ENCODE measurements at places on chromosomes 1 and 21.

- DNase-seq: peak; percentile 54
These were observed 907.6 kb upstream of the ADGRL2 start for GRCh38 chr1:80893115-80893514.

- DNase-seq: no peak
These were observed 247.2 kb upstream of the ADGRL2 start for GRCh38 chr1:81553503-81553902.

GRCh38 chr1:184514447-184514846 is 127.6 kb downstream of the C1orf21 start:
- peak; percentile 40 for DNase-seq

DNA sequence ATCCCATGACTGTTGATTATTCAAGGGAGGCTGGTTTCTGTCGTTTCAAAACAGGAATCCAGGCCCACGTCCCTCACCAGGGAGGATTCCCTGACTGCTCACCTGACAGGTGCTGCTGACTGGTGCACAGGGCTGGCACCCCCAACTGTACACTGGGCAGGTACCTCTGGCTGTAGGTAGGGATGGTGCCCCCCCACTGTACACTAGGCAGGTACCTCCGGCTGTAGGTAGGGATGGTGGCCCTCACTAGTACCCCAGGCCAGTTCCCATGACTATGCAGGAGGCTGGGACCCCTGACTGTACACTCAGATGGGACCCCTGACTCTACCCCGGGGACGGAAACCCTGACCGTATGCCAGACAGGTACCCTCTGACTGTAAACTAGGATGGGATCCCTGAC is 33.6 kb upstream of the PDE9A start:
- no peak for DNase-seq

- no peak for DNase-seq
These were observed 52.8 kb upstream of the ADGRL4 start for GRCh38 chr1:79059341-79059740.

DNA sequence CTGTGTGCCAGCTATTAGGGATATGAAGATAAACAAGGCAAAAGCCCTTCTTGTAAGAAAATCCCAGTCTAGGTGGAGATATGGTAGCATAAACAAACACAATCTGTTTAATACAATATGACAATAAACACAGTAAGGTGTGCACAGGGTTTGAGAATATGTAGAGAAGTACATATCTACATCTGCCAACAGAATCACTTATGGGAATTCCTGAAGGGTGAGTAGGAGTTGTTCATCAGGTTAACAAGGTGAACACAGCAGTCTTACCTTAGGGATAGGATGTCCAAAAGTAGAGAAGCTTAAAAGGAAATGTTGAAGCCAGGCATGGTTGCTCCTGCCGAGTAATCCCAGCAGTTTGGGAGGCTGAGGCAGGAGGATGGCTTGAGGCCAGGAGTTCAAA is 57.7 kb upstream of the LRRC7 start:
- DNase-seq: no peak

DNA sequence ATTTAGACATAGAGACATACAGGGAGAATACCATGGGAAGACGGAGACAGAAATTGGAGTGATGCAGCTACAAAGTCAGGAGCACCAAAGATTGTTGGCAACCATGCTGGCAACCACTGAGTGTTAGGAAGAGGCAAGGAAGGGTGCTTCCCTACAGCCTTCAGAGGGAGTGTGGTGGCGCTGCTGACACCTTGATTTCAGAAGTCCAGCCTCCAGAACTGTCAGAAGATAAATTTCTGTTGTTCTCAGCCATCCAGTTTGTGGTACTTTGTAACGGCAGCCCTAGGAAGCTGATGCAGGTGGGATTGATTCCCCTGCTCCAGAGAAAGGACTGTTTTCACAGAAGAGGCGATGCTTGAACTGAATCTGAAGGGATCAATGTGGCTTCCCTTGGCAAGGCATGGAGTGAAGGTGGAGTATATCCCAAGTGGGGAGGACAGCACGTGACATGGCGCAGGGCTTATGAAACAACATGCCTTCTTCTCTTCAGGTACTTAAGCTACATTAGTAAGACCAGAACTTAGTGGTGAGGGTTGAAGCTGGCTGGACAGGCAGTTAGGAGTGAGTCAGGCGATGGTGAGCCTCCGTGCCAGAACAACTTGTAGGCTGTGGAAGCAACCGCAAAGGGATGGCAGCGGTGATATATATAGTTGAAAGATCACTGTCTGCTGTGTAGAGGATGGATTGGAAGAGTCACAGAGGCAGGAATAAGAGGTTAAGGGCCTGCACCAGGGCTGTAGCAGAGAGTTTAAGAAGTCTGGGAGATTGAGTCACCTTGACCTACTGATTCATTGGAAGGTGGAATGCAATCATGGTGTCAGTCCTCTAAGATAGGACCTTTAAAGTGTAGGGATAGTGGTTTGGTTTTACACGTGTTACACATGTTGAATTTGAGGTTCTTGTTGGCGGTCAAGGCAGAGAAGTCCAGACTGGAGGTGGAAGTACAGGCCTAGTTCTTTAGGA is 2.1 kb downstream of the LEPR start:
- DNase-seq: peak; percentile 84

DNA sequence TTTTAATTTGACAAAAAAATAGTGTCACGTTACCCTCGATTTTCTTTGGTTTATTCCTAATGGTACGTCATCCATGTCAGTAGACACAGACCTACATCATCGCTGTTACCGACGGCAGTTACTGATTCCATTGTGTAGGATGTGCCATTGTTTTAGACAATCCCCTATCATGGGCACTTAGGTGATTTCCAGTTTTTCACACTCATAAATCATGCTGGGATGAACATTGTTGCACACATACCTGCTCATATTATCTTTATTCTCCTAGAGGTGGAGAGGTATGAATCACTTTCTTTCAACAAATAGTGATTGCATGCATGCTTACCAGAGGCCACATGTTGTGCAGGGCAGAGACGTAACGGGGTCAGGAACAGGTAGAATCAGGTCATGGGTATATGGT is 79.7 kb upstream of the EFHD2 start:
- no peak for DNase-seq

DNA sequence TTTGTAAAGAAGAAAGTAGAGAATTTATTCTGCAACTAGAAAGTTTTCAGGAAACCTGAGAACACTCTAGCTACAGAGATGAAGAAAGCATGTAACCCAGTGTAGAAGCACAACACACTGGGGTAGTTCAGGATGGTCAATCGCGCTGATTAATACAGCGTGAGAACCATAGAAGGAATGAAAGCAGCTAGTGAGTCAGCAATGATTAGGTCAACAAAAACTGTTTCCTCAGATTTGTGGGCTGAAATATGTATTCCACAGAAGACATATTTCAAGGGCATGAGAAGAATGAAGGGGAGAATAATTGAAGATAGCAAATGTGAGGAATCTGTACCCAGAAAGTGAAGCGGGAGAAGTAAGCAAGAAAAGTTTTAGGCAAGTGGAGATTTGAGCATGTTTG is 97.8 kb upstream of the ADGRL2 start:
- peak; percentile 93 for DNase-seq
